ENCODE measurements at places on chromosomes 7 and 10. TPM values are rescaled to one million over a fixed set of nuclear protein-coding genes. Genes with fewer than 3 reads are reported as not detected.
A peak's percentile ranks its signal among the peaks of the same experiment; 100 is the strongest.

- no peak for DNase-seq
Observed at GRCh38 chr7:139867847-139868246, 38.8 kb downstream of the TBXAS1 start.

- DNase-seq: no peak
Observed at GRCh38 chr10:44961230-44961571, 1.6 kb downstream of the RASSF4 start.

Gene SH2D4B
- 0.10 TPM for total RNA-seq

Gene CPA2
- total RNA-seq: not detected

DNA sequence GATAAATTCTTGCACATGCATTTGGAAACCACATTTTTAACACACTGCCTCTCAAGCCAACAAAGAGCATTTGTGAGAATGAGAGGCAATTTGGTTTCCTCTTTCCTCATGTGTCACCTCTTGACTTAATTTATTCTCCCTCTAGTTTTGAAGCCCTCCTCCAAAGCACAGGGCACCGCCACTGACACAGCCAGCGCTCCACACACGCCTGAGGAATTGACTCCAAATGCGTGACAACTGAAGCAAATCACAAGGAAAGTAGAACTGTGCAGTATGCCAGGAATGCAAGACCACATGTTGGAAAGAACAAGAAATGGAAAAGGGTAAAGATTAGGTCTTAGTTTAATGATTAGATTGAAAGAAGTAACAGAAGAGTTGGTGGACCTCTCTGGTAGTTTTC, 173.3 kb downstream of the LSM5 start:
- peak; percentile 46 for DNase-seq
